ENCODE measurements at places on chromosomes 2 and 18.

DNA sequence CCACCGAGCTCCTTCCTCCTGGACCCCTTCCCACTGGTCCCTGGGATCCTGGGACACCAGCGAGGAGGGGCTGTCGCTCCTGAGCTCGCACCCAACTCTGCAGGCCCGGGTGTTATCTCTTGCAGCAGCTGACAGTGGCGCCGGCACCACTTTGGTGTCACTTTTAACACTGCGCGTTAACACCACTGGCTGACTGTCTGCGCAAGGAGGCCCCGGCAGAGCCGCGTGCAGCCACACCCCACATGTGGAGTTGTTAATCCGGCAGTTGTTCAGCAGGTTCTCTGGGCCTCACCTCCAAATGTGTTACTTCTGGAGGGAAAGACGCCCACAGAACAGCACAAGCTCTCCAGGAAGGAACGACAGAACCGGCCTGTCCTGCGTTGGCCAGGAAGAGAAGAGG, 155.0 kb upstream of the GLI2 start:
- no peak for DNase-seq

DNA sequence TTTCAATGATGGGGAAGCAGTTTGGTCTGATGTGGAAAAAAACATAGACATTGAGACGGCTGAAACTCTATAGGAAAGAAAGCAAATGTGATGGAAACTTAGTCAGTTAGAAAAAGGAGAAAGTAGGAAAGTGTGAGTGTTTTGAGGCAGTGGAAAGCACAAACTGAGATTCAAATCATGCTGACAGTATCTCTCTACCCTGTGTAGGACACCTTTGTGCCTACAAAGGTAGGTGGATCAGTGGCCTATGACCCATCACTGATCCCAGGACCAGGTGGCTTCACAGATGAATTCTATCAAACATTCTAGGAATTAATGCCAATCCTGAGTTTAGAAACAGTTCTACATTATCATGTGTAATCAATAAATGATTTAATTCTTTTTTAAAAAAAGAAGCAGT, 57.1 kb downstream of the CD226 start:
- no peak for DNase-seq

DNA sequence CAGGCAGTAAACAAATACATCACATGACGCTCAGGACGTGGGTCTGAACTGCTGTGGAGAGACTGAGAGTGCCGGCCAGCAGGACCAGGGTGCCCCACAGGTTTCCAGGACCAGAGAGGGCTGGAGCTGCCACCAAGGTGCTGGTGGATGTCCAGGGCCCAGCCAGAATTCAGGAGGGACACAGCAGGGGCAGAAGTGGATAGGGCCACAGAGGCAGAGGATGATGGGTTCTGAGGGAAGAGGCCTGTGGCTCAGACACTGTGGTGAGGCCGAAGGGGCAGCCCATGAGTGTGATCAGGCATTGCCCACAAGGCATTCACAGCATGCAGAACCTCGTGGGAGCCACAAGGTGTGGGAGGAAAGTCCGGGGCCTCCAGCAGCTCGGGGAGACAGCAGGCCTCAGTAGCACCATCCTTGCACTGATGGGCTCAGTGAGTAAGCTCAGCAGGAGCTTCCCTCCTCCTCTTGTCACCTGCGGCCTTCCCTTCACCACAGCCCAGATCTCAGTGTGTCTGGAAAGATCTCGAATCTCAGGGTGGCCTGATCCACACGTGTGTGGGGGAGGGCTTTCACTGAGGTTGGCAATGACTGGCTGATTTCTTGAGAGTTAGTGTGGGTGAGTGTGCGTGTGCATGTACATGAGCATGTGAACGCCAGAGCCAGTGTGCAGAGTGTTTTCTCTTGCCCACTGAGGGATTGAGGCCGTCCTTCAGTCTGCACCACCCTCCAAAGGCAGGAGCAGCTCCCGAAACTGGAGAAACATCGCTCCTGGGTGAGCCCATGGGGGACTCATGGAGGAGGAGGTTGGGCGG, 181.8 kb upstream of the RAB6C start:
- DNase-seq: no peak

DNA sequence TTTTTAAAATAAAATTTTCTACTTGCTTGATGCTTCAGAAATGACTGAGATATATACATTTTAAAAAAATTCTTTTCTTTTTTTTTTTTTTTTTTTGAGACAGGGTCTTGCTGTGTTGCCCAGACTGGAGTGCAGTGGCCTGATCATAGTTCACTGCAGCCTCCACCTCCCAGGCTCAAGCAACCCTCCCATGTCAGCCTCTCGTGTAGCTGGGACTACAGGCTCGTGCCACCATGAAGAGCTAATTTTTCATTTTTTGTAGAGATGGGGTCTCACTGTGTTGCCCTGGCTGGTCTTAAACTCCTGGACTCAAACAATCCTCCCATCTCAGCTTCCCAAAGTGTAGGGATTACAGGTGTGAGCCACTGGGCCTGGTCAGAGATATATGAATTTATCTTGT, 12.9 kb downstream of the CYS1 start:
- no peak for DNase-seq

DNA sequence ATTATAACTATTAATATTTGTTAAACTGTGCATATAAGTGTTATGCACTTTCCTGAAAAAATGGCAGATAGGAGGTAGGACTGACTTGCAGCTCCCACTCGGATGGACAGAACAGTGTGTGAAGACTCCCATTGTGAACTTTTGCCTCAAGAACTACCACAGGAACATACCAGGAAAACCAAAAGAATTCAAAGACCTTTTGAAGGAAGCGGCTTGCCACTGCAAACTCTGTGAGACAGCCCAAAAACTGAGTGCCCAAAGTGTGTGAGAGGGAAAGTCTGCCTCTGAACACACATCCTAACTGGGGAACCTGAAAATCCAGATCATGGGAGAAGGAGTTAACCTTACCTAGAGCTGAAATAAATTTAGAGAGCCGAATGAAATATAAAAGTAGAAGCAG, 171.0 kb downstream of the ZBTB7C start:
- no peak for DNase-seq

DNA sequence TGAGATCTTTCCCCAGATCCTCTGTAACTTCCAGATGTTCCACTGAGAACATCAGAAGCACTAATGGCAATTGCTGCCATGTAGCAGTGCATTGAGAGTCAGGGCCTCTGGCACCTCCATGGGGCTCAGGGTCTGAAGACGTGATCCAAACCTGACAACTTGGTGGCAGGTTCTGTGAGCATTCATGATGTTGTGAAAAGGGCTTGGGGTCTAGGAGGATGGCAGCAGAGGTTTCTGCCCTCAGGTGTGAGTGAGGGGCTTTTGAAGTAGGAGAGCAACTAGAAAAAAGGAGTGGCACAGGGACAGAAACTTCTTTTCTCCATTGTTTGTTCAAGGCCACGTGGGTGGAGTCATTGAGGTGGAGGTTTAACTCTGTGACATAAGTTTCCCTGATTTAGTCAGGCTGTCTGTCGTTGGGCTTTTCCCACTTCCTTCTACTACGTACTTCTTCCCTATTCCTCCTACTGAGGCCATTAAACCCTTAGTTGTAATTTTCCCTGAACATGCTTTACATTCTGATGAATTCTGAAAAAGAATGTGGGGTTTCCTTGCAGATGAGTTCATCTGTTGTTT, 13.1 kb downstream of the CFLAR start:
- DNase-seq: no peak

DNA sequence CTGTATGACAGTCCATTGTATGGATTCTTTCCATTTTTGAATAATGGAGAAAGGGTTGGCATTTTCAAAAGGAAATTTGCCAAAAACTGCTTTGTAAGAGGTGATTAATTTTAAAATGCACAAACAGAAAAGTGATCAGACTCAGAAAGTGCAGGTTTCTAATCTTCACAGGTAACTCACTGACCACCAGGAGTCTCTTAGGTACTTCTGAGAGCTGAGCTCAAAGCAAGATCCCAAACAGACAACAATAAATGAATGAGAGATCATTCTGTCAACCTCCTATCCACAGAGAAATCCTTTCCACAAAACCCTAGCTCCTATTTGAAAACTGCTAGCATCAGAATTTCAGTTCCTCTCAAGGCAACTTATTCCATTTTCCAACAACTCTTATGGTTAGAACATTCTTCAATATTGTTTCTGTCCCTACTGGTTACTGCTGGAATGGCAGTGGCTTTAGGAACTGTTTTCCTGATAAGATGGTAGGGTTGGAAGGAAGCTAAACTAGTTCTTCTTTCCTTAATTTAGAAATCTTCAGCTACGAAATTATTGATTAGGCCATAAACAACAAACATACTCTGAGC, 20.6 kb upstream of the HAAO start:
- no peak for DNase-seq

DNA sequence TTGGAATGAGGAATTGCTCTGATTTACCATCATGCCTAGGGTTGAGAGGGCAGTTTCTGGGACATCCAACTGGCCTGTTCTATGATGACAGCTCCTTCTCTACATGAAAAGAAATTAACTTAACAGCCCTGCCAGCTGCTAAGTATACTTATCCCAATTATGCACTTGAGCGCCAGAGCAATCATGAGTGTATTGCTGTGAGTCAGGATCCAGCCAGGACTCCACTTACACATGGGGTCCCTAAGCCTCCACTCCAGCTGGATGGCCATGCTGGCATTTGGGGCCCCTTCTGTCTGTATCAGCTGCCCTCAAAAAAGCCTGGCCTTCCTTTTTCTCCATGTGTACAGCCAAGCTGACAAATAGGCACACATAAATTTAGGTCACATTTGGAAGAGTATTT, 481.9 kb downstream of the TMX3 start:
- no peak for DNase-seq

DNA sequence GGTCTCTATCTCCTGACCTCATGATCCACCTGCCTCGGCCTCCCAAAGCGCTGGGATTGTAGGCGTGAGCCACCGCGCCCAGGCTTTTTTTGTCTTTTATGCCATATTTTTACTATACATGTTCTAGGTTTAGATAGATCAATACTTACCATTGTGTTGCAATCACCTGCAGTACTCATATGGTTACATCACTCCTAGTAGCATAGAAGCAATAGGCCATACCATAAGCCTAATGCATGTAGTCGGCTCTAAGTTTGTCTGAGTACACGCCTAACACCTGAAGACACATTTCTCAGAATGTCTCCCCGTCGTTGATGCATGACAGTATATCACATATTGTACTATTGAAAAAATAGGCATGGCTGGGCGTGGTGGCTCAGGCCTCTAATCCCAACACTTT, 27.1 kb upstream of the TGIF1 start:
- DNase-seq: no peak

All from activated CD8-positive, alpha-beta memory T cell treated with anti-CD3 and anti-CD28 coated beads, Interleukin-2, amount 50 U/mL, for 4 hours (primary cell).